Activated T-cell treated with anti-CD3 and anti-CD28 coated beads, Interleukin-2, amount 50 U/mL, for 1 hour (primary cell): ENCODE measurements at places on chromosomes 12 and 14.

DNA sequence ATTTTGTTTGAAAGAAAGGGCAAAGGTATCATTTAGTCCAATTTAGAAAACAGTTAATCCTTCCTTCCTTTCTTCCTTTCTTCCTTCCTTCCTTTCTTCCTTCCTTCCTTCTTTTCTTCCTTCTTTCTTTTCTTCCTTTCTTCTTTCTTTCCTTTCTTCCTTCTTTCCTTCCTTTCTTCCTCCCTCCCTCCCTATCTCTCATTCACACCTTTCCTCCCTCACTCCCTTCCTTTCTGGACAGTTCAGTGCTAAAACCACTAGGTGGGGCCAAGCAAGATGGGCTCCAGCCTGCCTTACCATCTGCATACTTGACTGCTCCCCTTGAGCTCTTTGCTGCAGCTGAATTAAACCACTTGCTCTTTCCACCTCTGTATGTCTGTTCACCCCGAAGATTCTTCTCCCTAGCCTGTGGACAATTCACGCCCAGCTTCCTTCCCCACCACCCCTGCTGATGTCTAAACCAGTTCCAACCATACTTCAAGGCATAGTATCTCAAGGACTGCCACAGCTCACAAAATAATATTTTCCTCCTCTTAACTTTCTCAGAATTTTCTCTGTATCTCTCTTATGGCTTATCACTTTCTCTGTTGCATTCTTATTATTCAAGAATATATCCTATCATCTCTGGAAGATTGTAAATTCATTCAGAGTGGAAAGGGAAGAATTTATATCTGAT, 78.0 kb downstream of the DBX2 start:
- DNase-seq: no peak

DNA sequence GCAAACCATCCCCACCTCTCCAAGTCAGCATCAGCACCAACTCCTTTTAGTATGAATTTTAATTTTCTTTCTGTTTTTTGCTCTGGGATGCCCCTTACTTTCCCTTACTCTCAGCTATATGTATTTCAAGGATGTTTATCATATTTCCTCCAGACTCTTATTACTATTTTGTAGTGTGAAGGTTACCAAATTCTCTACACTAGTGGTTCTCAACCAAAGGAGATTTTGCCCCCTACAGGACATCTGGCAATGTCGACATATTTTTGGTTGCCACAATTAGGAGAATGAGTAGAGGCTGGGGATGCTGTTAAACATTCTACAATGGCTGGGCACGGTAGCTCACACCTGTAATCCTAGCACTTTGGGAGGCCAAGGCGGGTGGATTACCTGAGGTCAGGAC, 29.1 kb upstream of the SOS2 start:
- DNase-seq: no peak

GRCh38 chr12:41333974-41334373, 145.9 kb downstream of the PDZRN4 start:
- DNase-seq: no peak

GRCh38 chr14:105602799-105603793, 76.7 kb downstream of the TMEM121 start:
- peak; percentile 5 for DNase-seq

DNA sequence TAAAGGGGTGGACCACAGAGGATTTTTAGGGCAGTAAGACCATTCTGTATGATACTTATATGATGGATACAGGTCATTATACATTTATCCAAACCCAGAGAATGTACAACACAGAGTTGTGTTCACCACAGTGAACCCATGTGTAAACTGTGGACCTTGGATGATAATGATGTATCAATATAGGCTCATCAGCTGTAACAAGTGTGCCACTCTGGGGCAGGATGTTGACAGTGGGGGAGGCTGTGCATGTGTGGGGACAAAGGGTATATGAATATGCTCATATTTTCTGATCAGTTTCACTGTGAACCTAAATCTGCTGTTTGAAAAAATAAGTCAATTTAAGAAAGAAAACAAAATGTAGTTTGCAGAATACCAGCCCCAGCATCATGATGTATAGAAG, 14.2 kb upstream of the OS9 start:
- DNase-seq: no peak

GRCh38 chr14:87877877-87878276, 115.1 kb downstream of the GALC start:
- DNase-seq: no peak

- no peak for DNase-seq
Measured at GRCh38 chr12:71439613-71440344, at the start of gene LGR5. TSS of gene LGR5 (plus strand) at chr12:71439798. CDS start at chr12:71440081, 283 bp downstream.

DNA sequence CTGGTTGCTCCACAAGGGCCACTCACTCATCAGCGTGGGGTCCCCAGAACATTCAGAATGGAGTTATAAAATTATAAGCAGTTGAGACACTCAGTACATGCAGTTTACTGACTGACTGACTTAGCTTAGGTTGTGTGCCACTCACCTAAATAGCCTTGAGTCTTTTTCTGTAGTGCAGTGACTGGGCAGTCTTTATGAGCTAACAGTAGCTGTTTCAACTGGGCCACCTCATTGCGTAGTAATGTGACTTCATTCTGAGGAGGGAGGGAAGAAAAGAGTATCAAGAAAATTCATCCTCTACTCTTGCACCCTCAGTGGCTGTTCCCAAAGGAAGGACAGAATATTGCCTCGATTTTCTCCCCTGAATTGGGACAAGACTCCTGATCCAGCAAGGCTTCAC, 15.8 kb upstream of the NPFF start:
- no peak for DNase-seq

- DNase-seq: no peak
Measured at GRCh38 chr12:121966959-121967358, 48.6 kb downstream of the CFAP251 start.

GRCh38 chr12:7844116-7844515, 28.6 kb downstream of the SLC2A14 start:
- DNase-seq: no peak

DNA sequence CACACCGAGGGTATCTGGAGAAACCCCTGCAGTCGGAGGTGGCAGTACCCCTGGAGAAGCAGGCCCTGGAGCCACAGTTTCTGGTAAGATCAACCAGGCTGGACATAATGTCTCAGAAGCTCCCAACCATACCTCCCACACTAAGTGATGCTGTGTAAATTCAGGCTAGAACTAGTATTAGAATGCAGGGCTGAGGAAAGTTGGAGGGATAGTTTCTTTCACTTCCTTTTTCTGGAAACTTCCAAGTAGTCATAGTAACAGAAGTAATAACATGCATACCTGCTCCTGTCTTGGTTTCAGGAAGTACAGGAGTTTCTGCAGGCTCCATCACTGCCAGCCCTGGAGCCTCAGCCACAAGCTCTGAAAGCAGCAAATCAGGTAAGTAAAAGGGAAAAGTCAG, 228.1 kb upstream of the CNTN1 start:
- no peak for DNase-seq

GRCh38 chr12:32718926-32719325, 36.8 kb downstream of the YARS2 start:
- DNase-seq: no peak

DNA sequence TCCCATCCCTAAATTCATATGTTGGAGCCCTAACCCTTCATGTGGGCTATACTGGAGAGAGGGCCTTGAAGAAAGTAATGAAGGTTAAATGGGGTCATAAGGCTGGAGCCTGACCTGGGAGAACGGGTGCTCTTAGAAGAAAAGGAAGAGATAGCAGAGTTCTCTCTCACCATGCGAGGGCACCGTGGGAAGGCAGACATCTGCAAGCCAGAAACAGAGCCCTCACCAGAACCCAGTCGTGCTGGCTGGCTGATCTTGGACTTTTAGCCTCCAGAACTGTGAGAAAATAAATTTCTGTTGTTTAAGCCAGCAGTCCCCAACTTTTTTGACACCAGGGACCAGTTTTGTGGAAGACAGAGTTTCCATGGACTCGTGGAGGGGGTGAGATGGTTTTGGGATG, 149.3 kb downstream of the ATP23 start:
- DNase-seq: no peak

GRCh38 chr12:115761784-115762183, 515.7 kb downstream of the MED13L start:
- DNase-seq: no peak

DNA sequence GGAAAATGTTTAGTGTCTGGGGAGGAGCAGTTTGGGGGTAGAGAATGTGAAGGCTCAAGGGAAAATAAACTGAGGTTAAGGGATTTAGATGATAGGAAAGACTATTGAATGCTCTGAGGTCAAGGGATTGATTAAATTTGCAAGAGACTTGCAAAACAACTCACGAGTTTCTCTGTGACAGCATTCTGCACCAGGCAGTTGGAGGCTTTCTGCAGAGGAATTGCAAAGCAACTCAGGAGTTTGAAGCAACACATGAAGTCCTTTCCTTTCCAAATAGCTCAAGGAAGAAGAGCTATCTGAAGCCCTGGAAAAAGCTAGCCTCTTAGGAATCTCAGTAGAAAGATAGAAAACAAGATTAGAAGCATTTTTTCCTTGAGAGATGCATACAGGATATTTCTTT, 23.9 kb downstream of the SLC7A8 start:
- no peak for DNase-seq

DNA sequence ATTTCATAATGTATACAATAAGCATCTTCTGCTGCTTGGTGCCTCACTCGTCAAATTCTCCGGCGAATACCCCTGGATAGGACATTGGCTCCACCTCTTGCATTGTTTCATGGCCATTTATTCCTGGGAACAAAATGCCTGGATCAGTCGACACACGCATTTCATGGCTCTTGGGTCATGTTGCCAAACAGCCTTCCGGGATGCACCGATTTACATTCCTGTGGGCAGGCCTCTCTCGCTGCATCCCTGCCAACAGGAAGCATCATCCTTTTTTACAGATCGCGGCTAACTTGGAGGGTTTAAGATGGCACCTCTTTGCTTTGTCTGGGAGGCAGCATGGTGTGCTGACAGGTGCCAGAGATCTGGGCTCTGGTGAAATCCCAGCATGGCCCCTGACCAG, 32.7 kb upstream of the RIMBP2 start:
- no peak for DNase-seq

DNA sequence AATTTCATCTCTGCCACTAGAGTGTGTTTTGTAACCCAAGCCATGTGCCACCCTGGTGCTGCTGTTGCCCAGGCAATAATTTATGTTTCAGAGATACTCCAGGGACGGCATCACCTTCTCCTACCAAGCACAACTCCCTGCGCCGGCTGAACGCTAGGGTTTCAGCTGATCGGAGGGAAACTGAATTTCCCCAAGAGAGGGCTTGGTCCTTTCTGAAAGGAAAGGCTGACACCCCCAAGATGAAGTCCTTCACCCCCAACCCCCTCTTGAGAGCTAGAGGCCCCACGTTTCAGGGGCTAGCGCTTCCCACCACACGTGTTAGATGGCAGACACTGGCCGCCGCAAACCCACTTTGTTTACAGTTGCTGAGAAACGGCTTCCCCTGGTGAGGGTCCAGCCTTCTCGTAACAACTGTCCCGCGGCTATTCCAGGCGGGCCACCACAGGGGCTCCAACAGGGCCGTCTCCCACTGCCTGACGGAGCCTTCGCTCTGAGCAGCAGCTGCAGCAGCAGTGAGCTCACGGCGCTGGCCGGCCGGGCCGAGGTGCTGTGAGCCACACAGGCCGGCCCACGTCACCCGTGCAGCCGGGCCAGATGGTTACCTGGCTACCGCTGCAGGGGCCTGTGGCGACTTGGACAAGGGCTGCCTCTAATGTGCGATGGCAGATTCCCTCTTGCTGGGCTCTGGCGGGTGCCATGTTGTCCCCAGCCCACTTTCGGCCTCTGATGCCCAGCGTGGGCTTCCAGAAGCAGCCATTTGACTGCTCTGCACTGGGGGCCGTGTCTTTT, 66.4 kb downstream of the TESC start:
- no peak for DNase-seq
